ENCODE measurements at places on chromosomes 2 and 18.
A peak's percentile ranks its signal among the peaks of the same experiment; 100 is the strongest.

DNA sequence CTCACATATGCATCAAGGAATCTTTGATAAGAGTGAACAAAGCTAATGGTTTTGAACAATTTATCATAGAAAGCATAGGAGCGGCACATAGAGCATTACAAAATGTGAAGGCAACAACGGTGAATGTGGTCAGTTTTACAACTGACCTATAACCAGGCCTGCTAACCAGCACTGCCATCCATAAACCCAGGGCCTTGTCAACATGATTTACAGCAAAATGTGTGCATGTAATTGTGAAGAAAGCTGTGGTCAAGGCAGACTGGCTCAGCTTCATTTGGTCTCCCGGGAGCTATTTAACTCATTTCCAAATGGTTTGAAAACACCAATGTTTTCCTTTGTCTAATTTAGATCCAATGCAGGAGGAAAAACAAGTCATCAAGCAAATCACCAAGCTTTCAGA is 119.8 kb downstream of the DHRS9 start:
- DNase-seq: no peak

- no peak for DNase-seq
Measured at GRCh38 chr2:71997843-71998242, 149.8 kb downstream of the CYP26B1 start.

DNA sequence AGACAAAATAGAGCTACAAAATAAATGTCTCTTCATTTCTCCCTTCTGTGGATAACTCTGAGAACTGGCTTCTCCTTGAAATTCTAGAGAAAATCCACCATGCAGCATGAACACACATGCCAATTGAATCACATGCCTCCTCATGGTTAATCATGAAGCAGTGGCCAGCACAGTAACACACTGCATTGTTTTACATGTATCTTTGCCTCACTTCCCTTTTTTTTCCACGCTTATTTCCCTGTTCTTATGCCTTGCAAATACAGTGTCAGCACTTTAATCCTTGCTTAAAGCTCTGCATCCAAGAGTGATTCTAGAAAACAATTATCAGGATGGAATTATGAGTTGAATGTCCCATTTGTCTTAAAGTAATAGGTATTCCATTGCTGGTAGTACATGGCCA is 50.3 kb upstream of the ZBTB7C start:
- DNase-seq: no peak

DNA sequence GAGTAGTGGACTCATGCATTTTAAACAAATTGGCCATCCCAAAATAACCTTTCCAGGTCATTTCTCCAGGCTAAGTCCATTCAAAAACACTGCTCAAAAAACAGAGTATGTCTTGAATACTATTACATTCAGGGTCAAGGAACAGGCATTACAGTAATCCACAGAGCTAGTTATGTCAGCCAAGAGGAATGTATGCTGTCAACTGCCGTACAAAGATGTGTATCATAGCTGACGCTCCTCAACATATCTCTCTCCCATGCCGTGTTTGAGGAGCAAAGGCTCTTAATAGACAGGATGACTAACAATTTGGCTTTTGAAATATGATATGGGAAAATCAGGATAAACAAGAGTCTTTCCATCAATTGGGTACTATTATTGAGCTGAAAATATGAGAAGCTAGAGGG is 68.8 kb upstream of the KCTD1 start:
- peak; percentile 89 for DNase-seq

DNA sequence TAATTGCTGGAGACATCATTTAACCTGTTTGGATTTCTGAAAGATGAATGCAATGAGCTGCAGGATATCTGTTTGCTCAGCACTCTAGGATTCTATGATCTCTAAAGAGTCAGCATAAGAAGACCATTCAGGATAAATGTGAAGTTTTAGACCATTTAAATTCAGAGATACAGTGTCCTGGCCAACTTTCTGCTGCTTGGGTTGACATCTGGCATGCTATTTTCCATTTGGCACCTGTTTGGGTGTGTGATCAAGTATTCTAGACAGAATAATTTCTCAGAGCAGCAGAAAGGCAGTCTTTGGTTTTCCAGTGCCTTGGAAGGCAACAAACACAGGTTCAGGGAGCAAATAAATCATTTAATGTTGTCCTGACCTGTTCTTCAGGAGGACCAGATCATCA is 144.8 kb upstream of the NDUFV2 start:
- no peak for DNase-seq

DNA sequence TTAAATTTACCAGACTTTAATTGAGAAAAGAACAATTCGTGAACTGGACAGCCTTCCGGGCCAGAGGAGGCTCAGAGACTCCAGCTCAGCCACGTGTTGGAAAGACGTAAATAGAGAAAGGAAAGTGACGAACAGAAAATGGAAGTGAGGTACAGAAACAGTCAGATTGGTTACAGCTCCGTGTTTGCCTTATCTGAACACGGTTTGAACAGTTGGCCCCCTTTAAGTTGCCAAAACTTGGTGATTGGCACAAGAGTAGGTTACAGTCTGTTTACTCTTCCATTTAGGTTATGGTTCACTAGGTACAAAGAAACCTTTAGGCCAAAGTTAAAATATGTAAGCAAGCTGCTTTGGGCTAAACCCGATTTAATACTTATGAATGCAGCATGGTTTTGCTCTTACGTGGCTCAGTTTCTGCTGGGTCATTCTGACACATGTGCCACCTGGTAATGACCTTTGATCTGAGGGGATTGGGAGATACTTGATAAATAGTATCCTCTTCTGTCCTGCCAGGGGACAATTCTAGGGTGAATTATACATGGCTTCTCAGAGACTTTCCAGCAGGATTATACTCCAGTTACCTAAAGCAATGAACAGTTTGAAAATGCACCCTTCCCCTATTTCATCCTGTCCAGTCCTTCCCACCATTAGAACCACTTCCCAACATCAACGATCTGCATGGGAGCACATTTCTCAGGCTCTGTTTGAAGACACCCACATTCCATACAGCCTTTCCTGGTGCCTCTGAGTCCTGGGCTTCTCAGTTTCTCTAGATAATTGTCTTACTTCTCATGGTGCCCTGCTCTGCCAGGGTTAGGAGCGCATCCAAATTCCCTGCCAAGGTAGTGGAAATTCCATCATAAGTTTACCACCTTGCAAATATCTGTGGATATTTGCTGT is 65.1 kb upstream of the TGIF1 start:
- DNase-seq: no peak

DNA sequence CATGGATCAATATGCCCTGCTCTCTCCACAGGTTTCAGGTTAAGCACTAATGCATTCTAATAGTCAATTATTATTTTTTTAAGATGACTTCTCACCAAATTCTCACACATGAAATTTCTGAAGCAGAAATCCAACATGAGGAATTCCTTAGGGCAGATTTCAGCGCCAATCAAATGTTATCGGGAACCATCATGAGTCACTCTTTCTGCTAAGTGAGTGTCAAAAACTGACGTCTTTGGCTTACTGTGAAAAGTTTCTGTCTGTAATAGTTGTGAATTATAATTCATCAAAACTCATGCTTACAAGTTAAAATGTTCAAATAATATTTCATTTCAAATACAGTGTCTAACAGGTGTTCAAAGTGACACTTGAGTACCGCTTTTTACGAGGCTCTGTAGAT is 1038.6 kb downstream of the SOCS6 start:
- no peak for DNase-seq

- DNase-seq: peak; percentile 11
Measured at GRCh38 chr2:19408592-19408991, 50.2 kb upstream of the OSR1 start.

DNA sequence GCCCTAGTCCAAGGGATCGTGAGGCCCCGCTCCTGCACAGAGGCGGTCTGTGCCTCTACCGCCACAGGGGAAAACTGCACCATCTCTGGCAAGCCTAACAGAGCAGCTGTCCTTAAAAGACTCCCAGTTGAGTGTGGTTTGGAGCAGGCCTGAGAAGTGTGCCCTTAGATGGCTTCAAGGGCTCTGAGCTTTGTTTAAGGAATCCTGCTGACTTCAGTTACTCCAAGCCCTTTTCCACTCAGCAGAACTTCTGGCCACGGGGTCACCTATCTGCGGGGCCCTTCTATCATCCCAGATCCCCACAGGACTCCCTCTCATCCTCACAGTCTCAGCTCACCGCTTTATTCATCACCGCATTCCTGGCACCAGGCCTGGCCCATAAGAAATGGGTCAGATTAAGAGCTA is 131.5 kb downstream of the CCDC74A start:
- peak; percentile 43 for DNase-seq

- DNase-seq: no peak
Measured at GRCh38 chr2:128597121-128597762, 278.6 kb upstream of the HS6ST1 start.

DNA sequence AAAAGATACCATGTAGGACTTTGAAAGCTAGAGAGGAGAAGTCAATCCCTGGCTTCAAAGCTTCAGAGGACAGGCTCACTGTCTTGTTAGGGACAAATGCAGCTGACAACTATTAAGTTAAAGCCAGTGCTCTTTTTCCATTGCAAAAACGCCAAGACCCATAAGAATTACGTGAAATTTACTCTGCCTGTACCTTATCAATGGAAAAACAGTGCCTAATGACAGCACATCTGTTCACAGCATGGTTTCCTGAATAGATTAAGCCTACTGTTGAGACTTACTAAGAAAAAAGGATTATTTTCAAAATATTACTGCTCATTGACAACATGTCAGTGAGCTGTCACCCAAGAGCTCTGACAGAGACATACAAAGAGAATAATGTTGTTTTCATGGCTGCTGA is 52.9 kb downstream of the ANKRD12 start:
- DNase-seq: no peak

- DNase-seq: peak; percentile 7
Measured at GRCh38 chr2:191954451-191954850, 107.6 kb upstream of the CAVIN2 start.

- no peak for DNase-seq
Measured at GRCh38 chr2:29119211-29119610, 4.0 kb downstream of the CLIP4 start.

DNA sequence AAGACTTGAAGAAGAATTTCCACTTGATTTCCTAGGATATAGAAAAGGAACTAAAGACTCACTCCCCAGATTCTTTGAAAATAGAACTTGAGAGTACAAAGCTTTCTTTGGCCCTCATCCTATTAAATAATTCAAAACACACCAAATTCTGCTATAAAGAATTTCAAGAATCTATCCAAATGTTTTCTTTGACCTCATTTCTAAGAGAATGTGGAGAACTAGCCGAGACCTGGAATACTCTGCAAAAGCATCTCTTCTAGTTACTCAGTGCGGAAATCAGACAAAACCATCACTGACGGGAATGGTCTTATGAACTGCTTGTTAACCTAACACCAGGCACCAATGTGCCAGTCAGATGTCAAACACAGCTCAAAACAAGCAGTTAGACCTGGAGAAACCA is 44.2 kb upstream of the ARL5A start:
- peak; percentile 6 for DNase-seq
